ENCODE measurements at places on chromosomes 11 and 22.

GRCh38 chr11:78313181-78313795 is 104.3 kb downstream of the GAB2 start:
- peak overlapping the region; percentile 62 for H3K4me3 ChIP-seq
- peaks cover 52% of the 10 kb centered on the region for H3K36me3 ChIP-seq
- H3K4me1 ChIP-seq: peaks cover 86% of the 10 kb centered on the region
- H3K27ac ChIP-seq: peak overlapping the region; percentile 72

GRCh38 chr11:7143908-7144307 is 55.1 kb downstream of the RBMXL2 start:
- H3K27me3 ChIP-seq: no peaks in the 10 kb centered on the region
- no peak for DNase-seq
- H3K36me3 ChIP-seq: no peaks in the 10 kb centered on the region
- no peaks in the 10 kb centered on the region for H3K4me1 ChIP-seq
- H3K27ac ChIP-seq: no peak overlapping the region

- H3K27ac ChIP-seq: no peak overlapping the region
- no peaks in the 10 kb centered on the region for H3K27me3 ChIP-seq
- no peaks in the 10 kb centered on the region for H3K36me3 ChIP-seq
- H3K4me3 ChIP-seq: no peak overlapping the region
- H3K4me1 ChIP-seq: no peaks in the 10 kb centered on the region
Measured at GRCh38 chr11:79060081-79060953, 380.5 kb downstream of the TENM4 start.

GRCh38 chr11:67506426-67507051 is 1.4 kb upstream of the PITPNM1 start:
- peaks cover 31% of the 10 kb centered on the region for H3K4me1 ChIP-seq
- no peak for DNase-seq
- H3K27me3 ChIP-seq: peaks cover 9% of the 10 kb centered on the region
- H3K4me3 ChIP-seq: peak overlapping the region; percentile 94
- H3K36me3 ChIP-seq: peaks cover 16% of the 10 kb centered on the region

GRCh38 chr22:22881116-22882000 is 6.3 kb upstream of the IGLL5 start:
- H3K27me3 ChIP-seq: peaks cover 16% of the 10 kb centered on the region
- peaks cover 9% of the 10 kb centered on the region for H3K4me1 ChIP-seq
- DNase-seq: no peak
- H3K4me3 ChIP-seq: no peak overlapping the region

GRCh38 chr11:45238724-45239123 is 47.4 kb downstream of the SYT13 start:
- no peaks in the 10 kb centered on the region for H3K36me3 ChIP-seq
- H3K4me1 ChIP-seq: no peaks in the 10 kb centered on the region
- no peak overlapping the region for H3K4me3 ChIP-seq
- H3K27ac ChIP-seq: no peak overlapping the region
- no peak for DNase-seq

DNA sequence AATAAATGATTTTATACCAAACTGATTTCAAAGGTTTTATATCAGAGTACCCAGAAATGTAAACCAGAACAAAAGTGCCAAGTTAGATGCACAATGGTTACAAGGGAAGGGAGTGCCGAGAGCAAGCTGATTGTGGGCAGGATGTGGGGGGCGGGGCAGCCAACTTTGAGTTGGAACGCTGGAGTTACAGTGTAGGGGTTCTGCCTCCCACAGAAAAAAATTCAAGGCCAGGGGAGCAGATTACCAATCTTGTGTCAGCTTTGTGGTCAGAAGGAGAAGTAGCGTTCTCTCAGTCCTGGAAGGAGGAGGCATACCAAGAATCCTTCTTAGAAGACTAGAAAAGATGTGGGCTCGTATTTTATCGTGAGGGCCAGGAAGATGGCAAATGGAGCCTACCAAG is 15.9 kb upstream of the POU2AF2 start:
- no peak overlapping the region for H3K27ac ChIP-seq
- DNase-seq: peak; percentile 15
- peak overlapping the region; percentile 49 for H3K4me3 ChIP-seq
- H3K4me1 ChIP-seq: peaks cover 26% of the 10 kb centered on the region
- H3K27me3 ChIP-seq: peaks cover 36% of the 10 kb centered on the region

DNA sequence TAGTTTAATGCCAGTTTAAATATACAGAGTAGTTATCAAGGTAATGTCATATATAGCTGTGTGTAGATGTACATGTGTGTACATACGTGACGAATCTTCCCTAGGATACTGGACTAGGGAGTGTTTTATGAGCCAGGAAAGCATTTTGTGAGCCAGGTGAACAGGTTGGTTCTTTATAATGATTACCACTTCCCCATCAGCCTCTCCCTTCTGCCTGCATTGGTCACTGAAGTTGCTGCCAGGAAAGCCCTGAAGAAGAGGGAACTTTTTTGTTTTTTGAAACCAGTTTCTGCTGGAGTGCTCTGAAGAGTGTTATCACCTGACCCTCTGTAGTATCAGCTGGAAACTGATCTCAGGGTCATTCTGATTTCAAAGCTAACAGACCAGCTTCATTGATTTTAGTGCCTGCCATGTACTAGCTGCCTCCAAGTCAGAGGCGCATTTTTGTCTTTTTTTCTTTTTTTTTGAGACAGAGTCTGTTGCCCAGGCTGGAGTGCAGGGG is 14.2 kb upstream of the ST14 start:
- H3K27ac ChIP-seq: no peak overlapping the region
- no peaks in the 10 kb centered on the region for H3K36me3 ChIP-seq
- H3K27me3 ChIP-seq: no peaks in the 10 kb centered on the region
- no peak for DNase-seq
- H3K4me1 ChIP-seq: peaks cover 5% of the 10 kb centered on the region
- H3K4me3 ChIP-seq: no peak overlapping the region

- no peak for DNase-seq
- H3K4me1 ChIP-seq: no peaks in the 10 kb centered on the region
- no peaks in the 10 kb centered on the region for H3K36me3 ChIP-seq
- peaks cover 3% of the 10 kb centered on the region for H3K27me3 ChIP-seq
- no peak overlapping the region for H3K4me3 ChIP-seq
Measured at GRCh38 chr11:93288767-93289166, 41.8 kb upstream of the DEUP1 start.

DNA sequence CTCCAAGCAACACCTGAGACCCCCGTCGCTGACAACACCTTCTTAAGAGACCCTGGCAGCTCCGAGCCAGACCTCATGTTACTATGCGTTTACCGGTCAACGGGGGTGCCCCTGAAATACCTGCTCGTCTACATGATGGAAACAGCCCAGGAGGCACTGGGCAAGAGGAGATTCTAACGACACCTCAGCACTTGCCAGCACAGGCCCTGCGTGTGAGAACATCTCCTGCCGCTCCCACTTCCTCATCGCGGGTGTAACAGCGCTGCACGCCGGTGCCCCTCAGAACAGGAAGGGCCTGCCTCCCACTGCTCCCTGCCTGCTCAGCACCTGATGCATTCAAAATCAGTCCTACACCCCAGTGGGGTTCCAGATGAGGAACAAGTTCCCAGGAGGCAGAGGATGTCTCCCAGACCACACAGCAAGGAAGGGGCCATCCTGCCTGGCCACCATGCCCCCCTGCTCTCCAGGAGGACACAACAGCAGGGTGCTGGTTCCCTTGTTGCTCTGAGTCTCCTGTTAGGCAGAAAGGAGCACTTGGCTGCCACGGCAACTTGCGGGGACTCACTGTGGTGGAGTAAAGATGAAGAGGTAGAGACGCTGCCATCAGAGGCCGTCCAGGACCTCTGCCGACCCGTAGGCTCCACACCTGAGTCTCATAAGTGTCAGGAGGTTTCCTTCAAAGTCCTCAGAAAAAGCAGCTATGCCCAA is 2.1 kb downstream of the TOLLIP start:
- peaks cover 9% of the 10 kb centered on the region for H3K36me3 ChIP-seq
- no peak overlapping the region for H3K27ac ChIP-seq
- peaks cover 9% of the 10 kb centered on the region for H3K27me3 ChIP-seq
- no peak for DNase-seq
- peaks cover 25% of the 10 kb centered on the region for H3K4me1 ChIP-seq

GRCh38 chr11:34748036-34748435 is 127.1 kb downstream of the EHF start:
- H3K27ac ChIP-seq: no peak overlapping the region
- no peaks in the 10 kb centered on the region for H3K36me3 ChIP-seq
- no peak for DNase-seq
- peaks cover 4% of the 10 kb centered on the region for H3K27me3 ChIP-seq

- H3K4me3 ChIP-seq: no peak overlapping the region
- no peaks in the 10 kb centered on the region for H3K4me1 ChIP-seq
Measured at GRCh38 chr11:104051778-104052177, 15.3 kb downstream of the DDI1 start.

GRCh38 chr11:130469181-130469580 is 20.7 kb downstream of the ADAMTS15 start:
- no peaks in the 10 kb centered on the region for H3K4me1 ChIP-seq
- no peaks in the 10 kb centered on the region for H3K36me3 ChIP-seq
- H3K27me3 ChIP-seq: no peaks in the 10 kb centered on the region
- H3K4me3 ChIP-seq: no peak overlapping the region
- DNase-seq: no peak

DNA sequence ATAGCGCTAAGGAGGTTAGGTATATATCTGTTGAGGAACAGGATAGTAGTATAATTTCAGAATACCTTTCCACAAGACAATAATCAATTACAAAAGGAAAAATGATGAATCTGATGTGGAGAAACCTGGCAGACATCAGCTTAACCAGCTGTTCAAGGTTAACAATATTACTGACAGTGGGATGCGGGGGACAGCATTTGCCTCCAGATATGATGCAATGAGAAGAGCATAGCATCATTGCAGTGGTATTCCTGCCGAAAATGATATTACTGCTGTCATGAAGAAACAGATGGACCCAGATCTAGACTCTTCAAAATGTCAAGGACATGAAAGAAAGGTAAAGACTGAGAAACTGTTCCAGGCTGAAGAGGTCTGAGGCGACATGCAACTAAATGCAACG is 49.7 kb downstream of the RBFOX2 start:
- peaks cover 23% of the 10 kb centered on the region for H3K27me3 ChIP-seq
- H3K4me1 ChIP-seq: no peaks in the 10 kb centered on the region
- H3K4me3 ChIP-seq: no peak overlapping the region
- no peak overlapping the region for H3K27ac ChIP-seq
- no peak for DNase-seq
- no peaks in the 10 kb centered on the region for H3K36me3 ChIP-seq

GRCh38 chr11:62498492-62499286 is 47.9 kb downstream of the AHNAK start:
- H3K27me3 ChIP-seq: peaks cover 27% of the 10 kb centered on the region
- no peak for DNase-seq
- H3K4me3 ChIP-seq: no peak overlapping the region
- H3K27ac ChIP-seq: no peak overlapping the region
- no peaks in the 10 kb centered on the region for H3K36me3 ChIP-seq

GRCh38 chr11:131190446-131190845 is 180.0 kb upstream of the NTM start:
- no peak overlapping the region for H3K4me3 ChIP-seq
- no peak overlapping the region for H3K27ac ChIP-seq
- no peaks in the 10 kb centered on the region for H3K36me3 ChIP-seq

Data from T-helper 2 cell treated with Interferon-gamma antibody and Interleukin-4, amounts not matched to agents 5 μg/mL and 100 μg/mL, for 36 hours (primary cell).